ENCODE measurements at places on chromosomes 2 and 18. TPM values are rescaled to one million over a fixed set of nuclear protein-coding genes. Genes with fewer than 3 reads are reported as not detected.

NR4A2 gene
- 29.7 TPM for total RNA-seq

PAX8 gene
- total RNA-seq, result 2.0 TPM

DNA sequence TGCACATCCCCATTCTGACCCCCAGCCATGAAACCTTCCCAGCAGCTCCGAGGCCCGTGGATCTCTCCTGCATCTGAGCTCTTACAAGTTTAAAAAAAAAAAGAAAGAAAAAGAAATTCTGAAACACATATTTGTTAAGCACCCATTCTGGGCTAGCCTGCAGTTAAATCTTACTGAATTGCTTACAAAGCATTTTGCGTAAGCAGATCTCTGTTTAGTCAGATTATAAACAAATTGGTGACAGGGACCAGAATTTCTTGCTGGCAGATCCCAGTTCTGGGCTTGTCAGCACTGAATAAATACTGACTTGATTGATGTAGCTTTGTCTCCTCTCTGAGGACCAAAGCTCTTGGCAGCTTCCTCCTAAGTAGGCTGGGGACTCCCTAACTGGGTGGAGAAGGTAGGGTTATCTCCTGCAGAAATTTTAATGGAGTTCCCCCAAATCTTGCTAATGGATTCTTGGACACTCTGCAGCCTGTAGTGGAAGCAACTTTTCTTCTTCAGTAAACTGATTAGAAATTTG lies 160.9 kb downstream of the MIB1 start:
- peaks cover 9% of the 10 kb centered on the region for H3K27me3 ChIP-seq
- DNase-seq, result no peak
- no peak overlapping the region for H3K27ac ChIP-seq
- H3K4me1 ChIP-seq, result peaks cover 5% of the 10 kb centered on the region
- H3K36me3 ChIP-seq, result no peaks in the 10 kb centered on the region

DNA sequence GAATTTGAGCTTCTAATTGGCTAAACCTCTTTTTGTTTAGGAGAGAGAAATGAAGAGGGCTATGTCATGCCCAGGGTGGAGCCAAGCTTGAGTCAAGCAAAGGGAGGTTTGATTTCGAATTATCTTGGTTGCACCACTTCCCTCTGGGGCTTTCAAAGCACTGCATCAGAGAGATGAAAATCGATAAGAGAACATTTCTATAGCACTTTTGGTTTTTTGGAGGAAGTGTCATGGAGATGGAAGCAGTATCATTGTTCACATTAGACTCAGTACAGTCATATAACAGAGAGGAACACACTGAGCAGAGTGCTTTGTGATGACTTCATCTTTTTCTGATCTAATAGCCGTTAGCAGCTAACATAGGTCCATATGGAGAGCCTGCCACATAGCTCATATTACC lies 120.3 kb upstream of the UXS1 start:
- DNase-seq, result no peak
- H3K36me3 ChIP-seq, result no peaks in the 10 kb centered on the region

DNA sequence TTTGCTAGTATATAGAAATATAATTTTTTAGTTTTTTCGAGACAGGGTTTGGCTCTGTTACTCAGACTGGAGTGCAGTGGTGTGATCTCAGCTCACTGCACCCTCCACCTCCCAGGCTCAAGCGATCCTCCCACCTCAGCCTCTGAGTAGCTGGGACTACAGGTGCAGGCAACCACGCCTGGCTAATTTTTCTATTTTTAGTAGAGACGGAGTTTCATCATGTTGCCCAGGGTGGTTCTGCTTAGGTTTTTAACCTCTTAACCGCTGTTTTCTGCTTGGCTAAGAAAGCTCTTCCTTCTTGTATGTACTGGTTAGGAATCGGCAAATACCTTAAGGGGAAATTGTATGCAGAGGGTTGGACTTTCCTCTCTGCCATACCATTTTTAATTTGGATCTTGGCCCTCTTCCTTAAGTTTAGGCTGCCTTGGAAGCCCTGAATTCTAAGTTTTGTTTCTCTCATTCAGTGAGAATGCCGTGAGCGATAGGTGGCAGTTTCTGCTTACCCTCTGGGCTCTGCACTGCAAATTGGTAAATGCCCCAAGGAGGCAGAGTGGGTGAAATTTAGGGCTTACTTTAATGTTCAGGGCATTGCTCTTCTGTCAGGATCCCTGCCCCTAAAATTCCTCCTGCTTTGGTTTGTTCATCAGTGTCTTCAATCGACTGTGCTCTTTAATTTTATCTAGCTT lies 32.3 kb downstream of the EML6 start:
- peaks cover 11% of the 10 kb centered on the region for H3K4me1 ChIP-seq
- no peak for DNase-seq
- H3K27ac ChIP-seq, result no peak overlapping the region
- H3K36me3 ChIP-seq, result no peaks in the 10 kb centered on the region
- no peaks in the 10 kb centered on the region for H3K27me3 ChIP-seq

GRCh38 chr2:14231391-14231898 lies 401.1 kb upstream of the LRATD1 start:
- no peaks in the 10 kb centered on the region for H3K27me3 ChIP-seq
- no peaks in the 10 kb centered on the region for H3K4me1 ChIP-seq
- no peaks in the 10 kb centered on the region for H3K36me3 ChIP-seq
- H3K4me3 ChIP-seq, result no peak overlapping the region

- H3K36me3 ChIP-seq, result no peaks in the 10 kb centered on the region
- no peak for DNase-seq
- no peak overlapping the region for H3K4me3 ChIP-seq
These were observed 118.5 kb downstream of the PRKCE start for GRCh38 chr2:45769854-45770576.

DNA sequence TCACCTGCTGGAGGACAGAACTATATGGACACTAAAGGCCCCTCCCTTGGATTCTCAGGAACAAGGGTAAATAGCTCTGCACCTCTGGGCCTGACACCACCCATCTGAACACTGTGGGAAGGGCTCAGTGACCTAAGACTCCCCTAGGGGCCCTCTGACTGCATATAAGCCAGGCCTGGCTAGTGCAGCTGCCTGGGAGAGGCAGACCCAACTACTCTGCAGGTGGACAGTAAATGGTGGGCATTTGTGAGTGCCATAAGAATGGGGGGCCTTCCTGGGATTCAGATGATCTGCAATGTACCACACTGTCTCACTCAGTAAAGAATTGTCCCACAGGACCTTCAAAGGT lies 11.2 kb upstream of the WIPF1 start:
- peaks cover 81% of the 10 kb centered on the region for H3K4me1 ChIP-seq
